Activated T-helper 2 cell treated with anti-CD3 and anti-CD28 coated beads, Interferon-gamma antibody, Interleukin-2, Interleukin-4, amounts not matched to agents 10 μg/mL and 5 μg/mL and 100 μg/mL, durations not matched to agents 14 hours and 24 hours and 36 hours (primary cell): ENCODE measurements at places on chromosomes 6 and 20. TPM values are rescaled to one million over a fixed set of nuclear protein-coding genes. Genes with fewer than 3 reads are reported as not detected.

MUC22 gene
- total RNA-seq, result not detected in 2 replicates

GRCh38 chr6:21352131-21352530 is 241.4 kb upstream of the SOX4 start:
- no peak for DNase-seq

CGAS gene
- total RNA-seq, result 42.7 and 46.7 TPM in 2 replicates

GRCh38 chr6:149335924-149336608 is 18.6 kb downstream of the TAB2 start:
- no peak for DNase-seq

GRCh38 chr6:116411284-116411623 is 40.5 kb downstream of the DSE start:
- no peak for DNase-seq

GRCh38 chr6:118197539-118197938 is 290.5 kb downstream of the SLC35F1 start:
- no peak for DNase-seq

GRCh38 chr6:90435207-90435899 is 138.7 kb upstream of the BACH2 start:
- no peak for DNase-seq

DNA sequence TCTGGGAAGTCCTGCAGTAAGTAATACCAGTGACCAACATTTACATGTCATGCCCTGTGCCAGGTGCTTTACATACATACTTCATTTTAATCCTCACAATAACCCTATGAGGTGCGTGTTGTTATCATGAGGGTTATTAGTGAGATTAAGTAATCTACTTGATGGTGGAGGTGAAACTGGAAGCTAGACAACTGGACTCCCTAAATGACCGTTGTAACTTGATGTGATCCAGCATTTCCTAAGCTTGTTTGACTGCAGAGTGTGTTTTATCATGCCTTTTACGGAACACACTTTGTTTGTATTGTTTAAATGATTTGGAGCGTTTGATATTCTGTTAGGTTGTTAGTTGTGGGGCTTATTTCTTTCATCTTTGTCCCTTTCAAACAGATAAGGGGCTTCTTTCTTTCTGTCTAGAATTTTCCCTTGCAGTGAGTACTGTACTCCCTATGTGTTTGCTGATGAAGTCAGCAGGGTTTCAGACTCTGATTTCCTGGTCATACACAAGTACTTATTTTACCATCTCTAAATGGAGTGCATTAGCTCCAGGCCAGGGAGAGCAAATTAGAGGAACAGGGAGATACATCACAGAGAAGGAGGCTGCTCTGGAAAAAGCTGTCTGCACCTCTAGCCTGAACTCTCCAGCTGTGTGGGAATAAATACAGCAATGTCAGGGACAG is 29.7 kb downstream of the CHMP4B start:
- no peak for DNase-seq

DNA sequence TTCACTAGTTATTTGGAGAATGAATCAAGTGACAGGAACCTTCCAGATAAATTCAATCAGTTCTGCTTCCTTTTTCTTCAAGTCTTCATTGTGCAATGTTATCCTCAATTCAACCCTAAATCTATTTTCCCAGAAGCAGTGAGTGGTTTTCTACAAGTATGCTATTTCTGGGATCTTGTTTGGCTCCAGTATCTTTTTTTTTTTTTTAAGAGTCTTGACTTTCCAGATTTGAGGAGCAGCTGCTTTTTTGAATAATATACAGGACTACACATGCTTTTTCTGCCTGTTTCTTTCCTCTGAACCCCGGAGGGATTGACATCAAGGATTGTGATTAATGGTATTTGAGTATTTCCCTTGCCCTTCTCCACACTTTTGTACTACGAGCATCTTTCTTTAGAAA is 339.2 kb upstream of the JAG1 start:
- no peak for DNase-seq

DNA sequence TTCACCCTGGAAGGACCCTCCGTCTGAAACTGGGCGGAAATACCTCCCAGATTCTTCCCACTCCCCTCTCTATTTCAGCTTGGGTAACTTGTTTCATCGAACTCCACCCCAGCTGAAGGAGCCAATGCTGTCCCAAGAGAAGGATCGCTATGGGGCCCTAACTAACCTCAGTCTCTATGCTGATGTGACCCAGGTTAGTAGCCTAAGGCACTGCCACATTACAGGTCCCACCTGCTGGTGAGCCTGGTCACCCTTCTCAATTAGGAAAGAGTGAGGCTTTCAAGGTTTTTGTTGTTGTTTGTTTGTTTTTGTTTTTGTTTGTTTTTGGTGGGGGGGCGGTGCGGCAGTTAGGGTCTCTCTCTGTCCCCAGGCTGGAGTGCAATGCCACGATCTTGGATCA is 168.4 kb downstream of the OR2B2 start:
- no peak for DNase-seq

FAM162B gene
- total RNA-seq, result not detected in 2 replicates

DNA sequence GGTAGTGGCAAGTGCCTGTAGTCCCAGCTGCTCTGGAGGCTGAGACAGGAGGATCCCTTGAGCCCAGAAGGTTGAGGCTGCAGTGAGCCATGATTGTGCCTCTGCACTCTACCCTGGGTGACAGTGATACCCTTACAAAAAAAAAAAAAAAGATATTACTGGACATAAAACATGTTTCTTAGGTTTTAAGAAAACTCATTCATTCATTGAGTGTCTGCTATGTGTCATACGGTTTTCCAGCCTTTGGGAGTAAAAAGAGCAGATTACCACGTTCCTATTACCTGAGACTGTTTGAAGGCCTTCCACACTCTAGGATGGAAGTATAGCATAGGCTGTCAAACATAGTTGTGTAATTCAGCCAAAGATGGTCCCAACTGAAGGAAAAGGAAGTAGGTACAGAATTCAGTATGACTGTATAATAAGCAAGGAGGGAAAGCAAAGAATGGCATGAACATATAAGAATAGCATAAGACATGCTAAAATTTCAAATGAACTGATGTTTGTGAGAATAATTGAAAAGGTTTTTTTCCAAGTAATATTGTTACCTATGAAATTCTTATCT is 22.0 kb downstream of the STXBP5 start:
- no peak for DNase-seq

GRCh38 chr6:19697744-19698290 is 139.4 kb upstream of the ID4 start:
- no peak for DNase-seq

- DNase-seq, result peak; percentile 18
Measured at GRCh38 chr6:26501482-26501986, 1.4 kb downstream of the BTN1A1 start.

- no peak for DNase-seq
Measured at GRCh38 chr6:42026540-42026939, 23.8 kb upstream of the TAF8 start.

- DNase-seq, result no peak
Measured at GRCh38 chr20:21607971-21608725, 94.3 kb upstream of the NKX2-2 start.

PTK6 gene
- total RNA-seq, result 0.32 and 0.46 TPM in 2 replicates

RFX6 gene
- not detected in 2 replicates for total RNA-seq

DNA sequence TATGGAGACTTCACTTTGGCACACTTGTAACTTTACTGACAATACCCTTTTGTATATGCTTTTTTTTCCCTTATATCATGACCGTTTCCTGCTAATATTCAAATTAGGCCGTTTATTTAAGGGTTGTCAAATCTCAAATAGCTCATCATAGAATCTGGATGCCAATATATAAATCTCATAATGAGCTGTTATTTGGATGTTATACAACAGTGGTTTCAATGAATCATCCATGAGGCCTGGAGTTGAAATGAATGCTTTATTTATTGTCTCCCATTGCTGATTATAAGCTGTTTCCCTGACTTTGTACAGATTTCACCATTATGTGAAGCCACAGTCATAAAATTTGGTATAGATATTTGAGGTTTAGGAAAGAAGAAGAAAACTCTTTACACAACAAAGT is 256.1 kb downstream of the PLCB1 start:
- no peak for DNase-seq

GRCh38 chr6:160398674-160399271 is 50.6 kb downstream of the SLC22A3 start:
- no peak for DNase-seq

- no peak for DNase-seq
Measured at GRCh38 chr6:19552076-19552475, 285.1 kb upstream of the ID4 start.

C6orf15 gene
- not detected in 2 replicates for total RNA-seq

NKAIN4 gene
- not detected in 2 replicates for total RNA-seq

KHDRBS2 gene
- not detected in 2 replicates for total RNA-seq

GZF1 gene
- 9.6 and 13.2 TPM in 2 replicates for total RNA-seq

BPHL gene
- 12.1 and 15.8 TPM in 2 replicates for total RNA-seq

DNA sequence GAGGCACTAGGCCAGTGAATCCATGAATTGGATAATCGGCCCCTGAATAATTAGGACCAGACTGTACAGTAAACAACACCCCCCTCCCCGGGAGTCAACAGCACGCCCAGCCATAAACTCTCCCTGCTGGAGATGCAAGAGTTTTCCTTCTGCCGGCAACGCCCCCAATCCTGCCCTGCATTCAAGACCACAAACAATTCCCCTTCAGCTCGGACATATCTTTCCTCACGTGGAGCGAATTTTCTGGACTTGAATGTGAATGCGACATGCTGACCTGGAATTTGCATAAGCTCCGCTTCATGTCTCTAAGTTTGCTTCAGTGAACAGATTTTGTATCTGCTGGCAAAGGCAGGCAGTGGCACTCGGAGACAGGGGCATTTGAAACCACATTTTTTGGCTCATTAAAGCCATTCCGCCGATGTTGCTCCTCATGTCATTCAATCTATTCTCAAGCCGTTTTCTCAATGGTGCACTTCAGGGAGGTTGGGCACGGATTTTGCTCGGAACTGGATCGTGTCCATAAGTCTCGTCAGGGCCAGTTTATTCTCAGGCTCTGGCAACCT is 38.0 kb upstream of the GMPR start:
- no peak for DNase-seq

DNA sequence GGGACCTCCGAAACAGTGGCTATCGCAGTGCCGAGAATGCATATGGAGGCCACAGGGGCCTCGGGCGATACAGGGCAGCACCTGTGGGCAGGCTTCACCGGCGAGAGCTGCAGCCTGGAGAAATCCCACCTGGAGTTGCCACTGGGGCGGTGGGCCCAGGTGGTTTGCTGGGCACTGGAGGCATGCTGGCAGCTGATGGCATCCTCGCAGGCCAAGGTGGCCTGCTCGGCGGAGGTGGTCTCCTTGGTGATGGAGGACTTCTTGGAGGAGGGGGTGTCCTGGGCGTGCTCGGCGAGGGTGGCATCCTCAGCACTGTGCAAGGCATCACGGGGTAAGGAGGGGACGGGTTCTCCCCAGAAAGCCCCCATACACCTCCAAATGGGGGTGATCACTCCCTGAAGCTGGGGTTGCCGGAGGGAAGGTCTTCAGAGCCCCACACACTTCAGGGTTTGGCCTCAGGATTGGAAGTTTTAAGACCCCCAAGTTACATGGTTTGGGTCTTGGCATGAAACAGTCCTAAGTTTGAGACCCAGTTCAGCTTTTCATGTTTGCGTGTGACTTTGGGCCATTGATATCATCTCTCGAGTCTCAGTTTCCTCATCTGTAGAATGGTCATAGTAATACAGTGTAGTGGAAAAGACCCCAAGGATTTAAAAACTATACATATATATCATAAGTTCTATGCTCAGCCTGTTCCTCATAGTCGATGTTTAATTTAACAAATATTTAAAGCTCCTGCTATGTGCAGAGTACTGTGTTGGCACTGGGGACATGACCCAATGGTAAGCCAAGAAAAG is 4.3 kb downstream of the BPIFB4 start:
- no peak for DNase-seq

BHLHE23 gene
- total RNA-seq, result not detected in 2 replicates

- no peak for DNase-seq
Measured at GRCh38 chr6:50249493-50249892, 199.8 kb upstream of the DEFB112 start.

ADIG gene
- not detected in 2 replicates for total RNA-seq

- no peak for DNase-seq
Measured at GRCh38 chr6:156563714-156564113, 213.5 kb upstream of the ARID1B start.

C20orf144 gene
- 0.27 and 0.28 TPM in 2 replicates for total RNA-seq

COL9A3 gene
- total RNA-seq, result 0.27 and 0.32 TPM in 2 replicates

DNA sequence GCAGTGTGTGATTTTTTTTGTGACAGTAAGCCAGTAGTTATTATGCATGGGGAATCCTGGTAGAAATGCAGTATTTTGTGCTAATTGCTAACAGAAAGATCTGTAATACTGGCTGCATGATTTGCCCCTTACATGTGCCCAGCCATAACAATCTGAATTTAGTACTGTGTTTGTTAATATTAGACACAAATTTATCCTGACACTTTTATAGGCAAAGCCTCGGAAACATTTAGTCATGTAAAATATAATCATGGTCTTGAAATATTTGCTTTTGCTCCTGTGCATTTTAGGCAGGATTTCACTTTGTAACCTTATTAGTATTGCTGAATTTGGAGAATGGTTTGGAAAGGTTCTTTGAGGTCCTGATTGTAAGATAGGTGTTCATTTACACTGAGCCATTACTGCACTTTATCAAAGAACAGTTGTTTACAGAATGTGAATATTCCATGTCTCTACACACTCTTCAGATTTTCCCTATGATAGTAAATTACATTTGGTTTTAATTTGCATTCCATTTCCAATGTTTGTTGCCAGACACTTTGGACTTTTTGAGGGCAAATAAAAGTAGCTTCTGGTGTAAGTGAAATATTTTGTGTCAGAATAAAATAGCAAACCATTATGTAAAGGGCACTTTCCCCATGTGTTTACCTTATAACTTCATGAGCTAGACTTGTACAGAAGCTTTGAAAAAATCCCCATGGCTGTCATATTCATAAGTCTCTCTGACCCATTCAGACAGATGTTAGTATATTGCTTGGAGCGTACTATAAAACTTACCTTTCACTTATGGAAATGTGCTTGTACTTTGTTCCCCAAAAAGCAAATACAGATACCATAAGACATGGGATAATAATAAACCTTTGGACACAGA is 349.9 kb downstream of the ARHGAP18 start:
- no peak for DNase-seq

DNA sequence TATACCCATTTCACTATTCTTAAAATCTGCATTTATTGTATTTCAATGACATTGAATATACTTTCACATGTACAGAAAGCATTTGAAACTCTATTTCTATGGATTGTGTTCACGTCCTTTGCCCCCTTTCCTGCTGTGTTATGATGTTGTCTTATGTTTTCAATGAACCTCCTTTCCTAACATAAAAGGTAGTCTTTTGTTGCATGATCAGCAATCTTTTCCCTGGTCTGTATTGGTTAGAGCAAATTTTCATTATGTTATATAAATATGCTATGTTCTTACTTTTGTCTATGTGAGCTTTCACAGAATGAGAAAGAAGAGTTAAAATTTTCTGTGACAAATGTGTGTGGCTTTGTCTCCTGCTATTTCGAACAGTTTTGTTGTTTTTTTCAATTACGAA is 73.1 kb downstream of the KIF16B start:
- no peak for DNase-seq

GABRR1 gene
- total RNA-seq, result not detected in 2 replicates

GRCh38 chr6:133587546-133588160 is 301.3 kb upstream of the TCF21 start:
- DNase-seq, result no peak
